ENCODE measurements at places on chromosomes 7 and 10.

- no peak for DNase-seq
Observed at GRCh38 chr7:66238773-66239466, 33.8 kb downstream of the TPST1 start.

- DNase-seq, result peak; percentile 88
Observed at GRCh38 chr7:41573015-41573414, 129.9 kb downstream of the INHBA start.

DNA sequence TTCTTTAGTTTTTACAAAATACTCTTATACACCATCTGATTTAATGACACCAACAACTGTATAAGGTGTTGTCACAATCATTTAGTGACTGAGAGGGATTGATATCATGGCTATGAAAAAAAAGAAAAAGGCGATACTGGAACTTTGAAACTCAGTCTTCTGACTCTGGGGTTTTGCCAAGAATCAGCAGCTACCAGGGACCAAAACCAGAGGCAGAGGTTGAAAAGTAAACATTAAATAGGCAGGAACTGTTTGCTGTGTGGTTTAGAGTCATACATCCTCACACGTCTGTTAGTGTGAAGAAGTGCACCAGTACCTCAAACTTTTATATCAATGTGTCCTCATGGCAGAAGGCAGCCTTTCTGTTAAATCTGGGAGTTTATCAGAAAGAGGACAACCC, 19.9 kb upstream of the GGCT start:
- no peak for DNase-seq

GRCh38 chr10:85608706-85609105, 757.9 kb downstream of the GRID1 start:
- DNase-seq, result no peak

GRCh38 chr7:87628780-87629569, 777 bp downstream of the RUNDC3B start:
- no peak for DNase-seq

All from dermis microvascular lymphatic vessel endothelial cell (primary cell).